CD8-positive, alpha-beta memory T cell (primary cell): ENCODE measurements at places on chromosomes 16 and 17. TPM values are rescaled to one million over a fixed set of nuclear protein-coding genes. Genes with fewer than 3 reads are reported as not detected.

CACNG5 gene
- not detected for total RNA-seq

GRCh38 chr17:2949469-2950044, 113.8 kb downstream of the OR1D5 start:
- no peak for DNase-seq

DNA sequence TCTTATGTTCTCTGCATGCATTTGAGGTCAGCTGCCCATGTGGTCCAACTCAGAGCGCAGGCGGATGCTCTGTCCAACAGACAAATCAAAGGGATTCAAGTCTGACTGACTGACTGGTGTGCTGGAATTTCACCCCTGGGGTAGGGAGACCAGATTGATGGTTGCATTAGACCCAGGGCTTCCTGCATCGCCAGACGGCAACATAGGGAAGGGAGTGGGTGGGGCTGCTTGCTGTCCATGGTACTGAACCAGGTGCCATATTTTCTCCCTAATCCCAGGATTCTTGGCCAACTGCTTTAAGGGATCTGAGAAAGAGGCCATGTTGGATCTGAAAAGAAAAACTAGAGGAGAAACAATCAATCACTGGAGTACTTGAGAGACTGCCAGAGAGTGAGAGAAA, 332.0 kb downstream of the XYLT1 start:
- DNase-seq: no peak

CCL4 gene
- 1,703 TPM for total RNA-seq

FCSK gene
- total RNA-seq: 15.1 TPM

DNA sequence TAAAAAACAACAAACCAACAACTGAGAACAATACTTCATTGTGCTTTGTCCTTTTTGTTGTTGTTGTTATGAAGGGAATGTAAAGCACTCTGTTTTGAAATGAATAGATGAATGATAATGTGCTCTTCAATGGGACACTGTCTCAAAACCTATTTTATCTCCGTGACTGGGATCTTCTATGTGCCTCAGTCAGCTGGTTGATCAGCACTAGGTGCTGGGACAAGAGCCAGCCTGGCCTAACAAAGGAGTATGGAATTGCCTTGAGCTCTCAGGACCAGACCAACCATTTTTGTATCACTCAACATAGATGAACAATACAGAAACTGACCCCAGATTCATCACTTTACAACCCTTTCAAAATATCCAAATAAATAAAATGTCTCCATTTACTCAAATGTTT, 440.2 kb downstream of the KCNJ2 start:
- no peak for DNase-seq

MT1G gene
- total RNA-seq: 41.0 TPM

DNA sequence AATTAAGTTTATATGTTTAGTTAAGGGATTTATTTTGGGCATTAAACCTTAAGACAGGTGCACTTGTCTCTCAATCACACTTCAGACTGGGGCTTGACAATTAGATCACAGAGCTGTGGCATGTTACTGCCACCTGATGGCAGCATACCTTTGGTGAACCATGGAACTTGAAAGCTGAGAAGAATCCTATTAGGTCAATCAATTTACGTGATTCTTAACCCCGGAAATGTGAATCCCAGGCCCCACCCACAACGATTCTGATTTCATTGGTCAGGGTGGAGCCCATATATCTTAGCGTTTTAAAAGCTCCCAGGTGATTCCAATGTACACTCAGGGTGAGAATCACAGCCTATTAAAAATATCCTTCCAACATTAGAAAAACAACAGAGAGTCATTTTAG, 91.0 kb downstream of the GSG1L start:
- DNase-seq: peak; percentile 24

DNA sequence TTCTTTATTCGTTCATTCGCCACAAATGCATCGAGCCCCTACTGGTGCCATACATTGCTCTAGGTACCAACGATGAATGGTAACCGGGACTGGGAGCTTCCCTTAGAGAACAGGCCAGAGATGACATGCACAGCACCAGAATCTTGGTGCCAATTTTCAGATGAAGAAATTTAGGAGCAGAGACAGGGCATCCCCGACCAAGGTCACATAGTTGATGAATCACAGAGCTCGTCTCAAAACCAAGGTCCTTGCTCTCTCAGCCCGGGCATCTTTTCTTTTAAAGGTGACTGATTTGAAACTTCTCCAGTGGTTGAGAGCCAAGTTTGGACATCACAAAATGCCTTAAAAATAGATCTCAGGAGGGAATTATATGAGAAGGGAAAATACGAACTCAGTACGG, 73.2 kb upstream of the C16orf82 start:
- no peak for DNase-seq

- DNase-seq: no peak
These were observed at the start of gene USP22 for GRCh38 chr17:21042458-21043295. TSS of gene USP22 (minus strand) at chr17:21043011. CDS start at chr17:21042835, 176 bp downstream.
